ENCODE measurements at places on chromosomes 7 and 10.

GRCh38 chr7:11450281-11450680 is 381.7 kb downstream of the THSD7A start:
- DNase-seq, result no peak

DNA sequence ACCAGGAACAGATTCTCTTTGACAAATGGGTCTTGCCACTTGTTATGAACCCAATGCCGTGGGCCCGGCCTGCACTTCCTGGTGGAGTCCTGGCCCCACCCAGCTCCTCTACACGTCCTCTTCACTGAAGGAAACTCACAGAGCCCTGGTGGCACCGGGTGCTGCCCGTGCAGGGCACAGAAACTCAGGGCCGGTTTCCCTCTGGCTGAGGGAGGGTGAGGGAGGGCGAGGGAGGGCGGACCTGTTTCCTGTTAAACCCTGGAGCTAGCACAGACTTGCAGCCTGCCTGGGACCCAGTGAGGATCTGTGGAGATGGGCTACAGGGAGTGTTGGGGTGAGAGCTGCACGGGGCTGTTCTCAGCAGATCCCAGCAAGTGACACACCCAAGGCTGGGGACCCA is 596.3 kb downstream of the PTPRN2 start:
- no peak for DNase-seq

DNA sequence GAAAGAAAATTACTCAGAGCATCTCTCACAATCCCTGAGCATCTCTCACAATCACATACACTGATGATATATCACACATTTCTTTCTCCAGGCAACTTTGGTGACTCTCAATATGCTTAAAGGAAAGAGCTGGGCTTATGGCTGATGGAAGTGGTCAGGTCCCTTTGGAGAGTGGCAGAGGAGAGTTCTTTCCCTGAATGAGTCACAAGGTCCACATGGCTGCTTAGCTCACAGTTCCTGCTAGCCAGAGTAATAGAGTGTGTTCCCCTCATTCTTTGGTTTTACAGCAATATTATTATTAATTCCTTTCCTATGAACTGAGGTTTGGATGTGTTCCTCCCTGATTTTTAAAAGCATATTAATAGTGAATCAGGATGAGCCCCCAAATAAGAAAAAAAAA is 287.4 kb downstream of the C7orf25 start:
- DNase-seq, result no peak

GRCh38 chr7:142355328-142355727 is 97.5 kb upstream of the PRSS58 start:
- no peak for DNase-seq

- DNase-seq, result no peak
Measured at GRCh38 chr7:47588704-47589225, 6.9 kb upstream of the TNS3 start.

- no peak for DNase-seq
Measured at GRCh38 chr7:102230593-102230992, 56.1 kb upstream of the SH2B2 start.

Data from activated naive CD8-positive, alpha-beta T cell treated with anti-CD3 and anti-CD28 coated beads, Interleukin-2, amount 50 U/mL, for 16 hours (primary cell).